ENCODE measurements at places on chromosomes 5 and 9.

- DNase-seq: no peak
Observed at GRCh38 chr9:72537671-72538070, 16.3 kb downstream of the TMC1 start.

GRCh38 chr9:16960084-16960483, 89.6 kb upstream of the BNC2 start:
- no peak for DNase-seq

DNA sequence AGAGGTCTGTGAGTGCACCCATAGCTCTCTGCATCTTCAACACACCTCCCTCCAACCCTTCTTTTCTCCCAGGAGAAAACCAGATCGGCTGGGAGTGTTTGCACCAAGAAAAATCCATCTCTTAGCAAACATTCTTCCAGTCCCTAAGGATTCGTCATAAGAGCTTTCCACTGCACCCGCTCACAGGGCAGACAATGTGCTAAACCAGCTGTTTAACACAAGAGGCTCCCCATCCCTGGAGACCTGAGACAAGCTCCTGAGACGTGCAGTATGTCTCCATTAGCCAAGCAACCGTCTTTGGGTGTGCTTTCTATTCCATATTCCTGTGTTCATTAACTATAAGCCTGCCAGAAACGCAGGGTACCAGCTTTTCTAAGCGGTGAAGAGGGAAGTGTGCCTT, 93.6 kb upstream of the ZNF462 start:
- DNase-seq: no peak

DNA sequence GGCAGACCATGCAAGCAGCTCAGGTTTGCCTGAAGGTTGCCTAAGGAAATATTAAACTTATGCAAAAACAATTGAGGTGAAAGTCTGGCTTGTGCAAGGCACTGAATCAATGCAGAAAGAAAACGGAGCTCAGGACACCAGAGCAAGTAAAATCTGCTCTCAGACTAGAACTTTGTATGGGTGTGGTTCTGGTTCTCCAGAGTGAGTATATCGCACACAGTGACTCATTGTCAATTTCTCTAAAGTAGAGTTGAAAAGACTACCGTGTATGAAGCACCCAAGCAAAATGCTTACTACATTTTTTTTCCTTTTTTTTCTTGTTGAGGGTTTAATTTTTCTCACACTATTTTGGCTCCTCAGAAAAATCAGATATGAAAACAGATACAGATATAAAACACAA, 650.3 kb upstream of the CDH10 start:
- DNase-seq: no peak

DNA sequence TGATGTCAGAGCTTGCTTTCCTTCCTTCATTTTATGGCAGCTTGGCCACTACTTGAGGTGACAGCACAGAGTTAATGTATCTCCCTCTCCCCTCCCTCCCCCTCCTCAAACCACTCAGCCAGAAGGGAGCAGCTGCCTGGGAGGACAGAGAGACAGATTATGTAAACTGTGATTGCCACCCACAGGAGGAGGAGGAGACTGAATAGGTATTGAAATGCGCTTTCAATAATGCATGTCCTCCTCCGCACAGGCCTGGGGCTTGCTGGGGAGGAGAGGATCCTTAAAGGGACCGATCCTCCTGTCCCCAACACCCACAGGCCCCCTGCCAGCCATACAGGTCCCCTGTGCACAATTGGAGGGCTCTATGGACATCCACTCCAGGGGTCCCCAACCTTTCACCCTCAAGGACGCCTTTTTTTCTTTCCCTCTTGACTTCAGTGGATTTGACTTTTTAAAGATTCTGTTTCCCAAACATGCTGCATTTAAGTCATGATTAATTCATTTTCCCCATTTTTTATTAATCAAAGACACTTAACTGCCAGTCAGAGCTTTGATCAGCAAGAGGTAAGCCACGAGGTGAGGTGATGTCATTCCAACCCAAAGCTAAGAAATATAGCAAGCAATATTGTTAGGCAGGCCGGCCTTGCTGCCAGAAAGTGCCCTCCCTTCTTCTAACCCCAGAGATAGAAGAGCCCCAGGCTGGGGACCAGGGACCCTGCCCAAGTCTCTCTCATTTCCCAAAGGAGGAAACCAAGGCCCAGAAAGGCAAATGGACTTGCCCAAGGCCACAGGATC, 47.5 kb upstream of the CPLX2 start:
- no peak for DNase-seq

GRCh38 chr9:138047469-138048040, 170.0 kb downstream of the CACNA1B start:
- no peak for DNase-seq

DNA sequence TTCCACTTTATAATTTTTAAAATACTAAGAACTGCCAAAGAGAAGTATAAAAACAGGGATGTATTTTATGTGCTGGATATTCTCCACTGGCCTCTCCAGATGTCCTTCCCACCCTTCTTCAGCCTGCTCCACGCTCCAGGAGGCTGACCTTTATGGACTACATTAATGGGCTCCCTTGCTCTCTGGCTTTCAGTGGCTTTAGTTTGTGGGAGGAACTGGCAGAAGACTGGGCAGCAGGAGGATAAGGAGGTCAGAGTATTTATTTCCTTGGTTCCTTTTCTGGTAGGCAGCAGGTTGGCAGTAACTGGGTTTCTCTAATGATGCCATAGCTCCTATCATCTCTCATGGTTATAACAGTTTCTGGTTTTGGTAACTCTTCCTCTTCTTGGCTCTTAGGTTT, 133.9 kb downstream of the PAM start:
- no peak for DNase-seq

- DNase-seq: no peak
Observed at GRCh38 chr5:133534566-133534965, 77.8 kb downstream of the FSTL4 start.

DNA sequence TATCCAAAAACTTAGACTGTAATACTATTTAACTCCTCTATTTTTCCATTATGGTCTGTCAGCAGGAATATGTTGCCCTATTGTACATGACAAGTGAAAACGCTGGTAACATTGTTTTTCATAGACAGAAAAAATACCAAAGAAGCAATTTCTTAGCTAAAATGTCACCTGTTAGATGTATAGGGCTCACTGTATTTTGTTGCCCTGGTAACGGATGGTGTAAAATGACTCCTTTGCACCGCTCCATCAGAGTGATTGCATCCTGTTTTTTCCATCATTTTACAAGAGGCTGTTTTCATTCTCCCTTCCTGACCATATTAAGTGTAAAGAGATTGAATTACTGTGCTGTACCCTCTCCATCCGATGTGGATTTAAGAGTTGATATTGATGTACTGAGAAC, 460.1 kb upstream of the TLE4 start:
- DNase-seq: no peak

DNA sequence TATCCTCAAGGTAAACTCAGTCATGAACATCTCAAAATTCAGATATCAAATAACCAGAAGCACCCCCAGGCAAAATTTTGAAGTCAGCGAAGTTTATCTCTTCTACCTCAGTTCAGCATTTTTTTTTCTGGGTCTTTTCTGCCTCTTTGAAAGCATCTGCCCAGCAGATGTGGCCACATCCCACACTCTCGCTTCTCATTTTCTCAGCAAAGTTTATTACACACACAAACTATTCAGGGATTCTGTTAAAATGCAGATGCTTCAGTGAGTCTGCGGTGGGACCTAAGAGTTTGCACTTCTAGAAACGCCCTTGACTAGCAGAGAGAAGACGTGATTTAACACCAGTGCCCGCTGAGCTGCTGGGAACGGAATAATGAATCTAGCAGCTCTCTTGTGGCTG, 19.3 kb downstream of the RASEF start:
- no peak for DNase-seq
